ENCODE measurements at places on chromosomes 2 and 18. TPM values are rescaled to one million over a fixed set of nuclear protein-coding genes. Genes with fewer than 3 reads are reported as not detected.

The TBR1 gene
- not detected for total RNA-seq

The SCN9A gene
- not detected for total RNA-seq

The CACNB4 gene
- 0.23 TPM for total RNA-seq

The SLC14A1 gene
- 14.8 TPM for total RNA-seq

The DYSF gene
- 8.9 TPM for total RNA-seq

The PSMA8 gene
- total RNA-seq: 1.1 TPM

DNA sequence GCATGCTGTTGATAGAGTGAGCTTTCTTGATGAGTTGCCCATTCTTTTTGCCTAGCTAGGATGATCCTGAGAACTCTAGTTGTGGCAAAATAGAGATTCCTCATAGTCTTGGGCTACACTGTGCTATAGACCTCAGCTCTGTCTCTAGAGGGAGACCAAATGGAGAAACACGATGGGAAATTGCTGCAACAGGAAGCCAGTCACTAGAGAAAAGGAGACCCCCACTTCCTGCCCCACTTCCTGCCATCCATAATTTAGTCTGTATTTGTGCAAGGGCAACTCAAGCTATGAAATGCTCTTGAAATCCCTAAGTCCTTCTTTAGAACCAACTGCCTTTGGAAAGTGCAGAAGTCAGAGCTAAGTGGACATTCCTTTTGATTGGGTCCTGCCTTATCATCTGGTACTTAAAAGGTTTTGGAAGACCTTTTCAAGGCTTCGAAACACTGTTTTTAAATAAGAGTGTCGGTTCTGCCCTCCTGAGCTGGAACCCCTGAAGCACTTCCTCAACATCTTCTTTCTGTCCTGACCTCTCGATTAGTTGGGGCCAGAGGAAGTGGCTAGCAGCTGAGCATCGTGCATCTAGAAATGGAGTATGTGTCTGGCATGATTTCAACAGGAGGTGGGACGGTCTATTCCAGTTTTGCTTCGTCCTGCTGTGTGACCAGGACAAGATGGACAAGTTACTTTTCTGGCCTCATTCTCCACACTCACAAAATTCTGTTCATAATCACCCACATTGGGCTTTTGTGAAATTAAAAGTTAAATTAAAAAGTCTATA, 8.6 kb upstream of the KCNE4 start:
- H3K27me3 ChIP-seq: peaks cover 11% of the 10 kb centered on the region
- H3K36me3 ChIP-seq: no peaks in the 10 kb centered on the region
- DNase-seq: no peak
- H3K4me1 ChIP-seq: no peaks in the 10 kb centered on the region
- H3K27ac ChIP-seq: no peak overlapping the region

GRCh38 chr2:55986001-55986400, 62.4 kb upstream of the EFEMP1 start:
- no peak for DNase-seq

GRCh38 chr2:127348426-127349000, 39.3 kb downstream of the MAP3K2 start:
- no peak overlapping the region for H3K4me3 ChIP-seq
- H3K4me1 ChIP-seq: peaks cover 14% of the 10 kb centered on the region
- DNase-seq: no peak

DNA sequence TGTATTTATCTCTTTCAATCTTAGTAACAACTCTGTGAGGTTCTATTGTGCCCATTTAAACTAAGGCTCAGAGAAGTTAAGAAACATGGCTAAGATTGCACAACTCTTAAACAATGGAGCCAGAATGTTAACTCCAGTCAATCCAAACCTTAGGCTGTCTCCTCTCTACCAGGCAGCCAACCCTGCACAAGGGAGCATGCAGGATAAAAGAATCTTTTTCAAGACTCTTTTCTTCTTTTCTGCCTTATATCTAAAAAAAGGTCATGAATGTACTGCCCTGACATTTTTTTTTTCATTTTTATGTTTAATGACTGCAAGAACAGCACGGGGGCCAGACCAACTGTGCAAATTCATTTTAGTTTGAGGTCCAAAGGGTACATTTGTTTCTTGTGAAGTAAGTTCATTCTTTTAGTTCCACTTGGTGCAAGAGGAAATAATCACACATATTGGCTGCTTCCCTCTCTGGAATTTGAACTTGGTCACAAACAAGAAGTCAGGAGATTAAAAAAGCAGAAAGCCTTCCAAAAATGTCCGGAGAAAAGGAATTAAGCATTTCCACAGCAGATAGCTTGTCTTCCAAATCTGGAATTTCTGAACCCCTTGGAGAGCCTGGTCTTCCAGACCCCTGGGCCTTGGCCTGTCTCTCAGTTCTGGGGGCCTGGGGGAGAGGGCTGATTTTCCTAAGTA, 96.0 kb upstream of the RIOK3 start:
- H3K27me3 ChIP-seq: no peaks in the 10 kb centered on the region
- peaks cover 17% of the 10 kb centered on the region for H3K36me3 ChIP-seq
- H3K4me3 ChIP-seq: no peak overlapping the region

DNA sequence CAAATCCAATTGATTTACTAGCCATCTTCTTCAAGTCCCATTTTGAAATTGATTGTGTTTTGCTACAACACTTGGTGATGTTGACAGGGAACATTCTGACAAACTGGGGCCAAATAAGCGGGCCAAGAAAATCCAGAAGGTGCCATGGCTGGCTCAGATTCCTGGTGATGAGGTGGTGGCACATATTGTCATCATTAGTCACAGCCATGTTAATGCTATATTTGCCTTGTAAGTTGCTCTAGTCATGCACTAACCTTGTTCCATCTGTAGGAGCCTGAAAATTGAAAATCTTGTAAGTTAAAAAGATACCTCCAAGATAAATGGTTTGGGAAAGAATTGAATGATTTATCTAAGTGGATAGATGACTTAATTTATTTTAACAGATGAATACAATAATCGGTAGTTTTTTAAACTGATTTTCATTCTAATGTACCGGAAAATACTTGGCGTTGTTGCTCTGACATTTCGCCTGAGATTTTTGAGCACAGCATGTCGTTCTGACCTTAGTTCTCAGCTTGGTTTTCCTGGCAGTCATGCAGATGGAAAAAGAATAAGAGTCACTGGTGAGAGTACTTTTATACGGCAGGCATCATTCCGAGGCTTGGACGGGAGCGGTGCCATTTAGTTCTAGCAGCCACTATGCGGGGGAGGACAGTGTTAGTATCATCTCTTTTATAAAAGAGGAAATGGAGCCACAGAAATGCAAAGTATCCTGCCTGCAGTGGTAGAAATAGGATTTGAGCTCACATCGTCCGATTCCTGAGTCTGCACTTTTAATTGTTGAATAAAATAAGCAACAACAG, 133.9 kb downstream of the ZNF532 start:
- H3K36me3 ChIP-seq: no peaks in the 10 kb centered on the region
- peaks cover under 1% of the 10 kb centered on the region for H3K27me3 ChIP-seq
- no peak overlapping the region for H3K27ac ChIP-seq
- DNase-seq: no peak
- H3K4me3 ChIP-seq: no peak overlapping the region

DNA sequence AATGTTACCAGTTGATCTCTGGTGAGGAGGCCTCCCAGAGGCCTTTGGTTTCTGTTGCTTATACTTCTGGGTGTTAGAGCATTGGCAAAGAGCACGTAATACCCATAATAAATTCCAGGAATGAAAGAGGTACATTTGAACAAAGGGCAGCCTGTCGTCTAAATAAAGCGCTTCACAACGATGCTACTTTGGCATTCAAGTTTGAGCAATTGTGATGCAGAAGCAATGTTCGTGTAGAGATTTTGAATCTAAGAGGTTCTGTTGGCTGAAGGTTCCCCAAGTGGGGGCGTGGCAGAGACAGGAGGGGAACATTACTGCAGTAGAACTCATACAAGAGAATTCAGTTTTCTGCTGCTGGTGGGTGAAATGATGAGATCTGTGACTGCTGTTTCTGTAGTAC, 27.8 kb downstream of the ZNF532 start:
- H3K36me3 ChIP-seq: no peaks in the 10 kb centered on the region
- DNase-seq: no peak
- H3K4me1 ChIP-seq: peaks cover 12% of the 10 kb centered on the region
- H3K27me3 ChIP-seq: peaks cover 6% of the 10 kb centered on the region

DNA sequence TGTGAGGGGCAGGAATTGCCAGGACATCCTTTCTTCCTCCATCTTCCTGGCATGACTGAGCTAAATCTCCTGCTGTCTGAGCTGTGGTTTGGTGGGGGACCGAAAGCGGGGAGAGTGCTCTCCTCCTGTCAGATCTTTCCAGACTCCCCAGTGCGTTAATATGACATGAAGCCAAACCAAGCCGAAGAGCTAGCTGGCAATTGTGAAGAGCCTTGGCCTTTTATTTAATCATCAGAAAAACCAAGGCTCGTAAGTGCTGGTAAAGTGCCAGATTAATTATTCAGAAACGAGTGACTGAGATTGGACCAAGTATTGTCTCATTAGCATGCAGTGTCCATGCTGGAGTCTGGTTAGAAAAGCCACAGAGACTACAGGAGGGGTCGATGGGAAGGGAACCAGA, 14.5 kb upstream of the LRPPRC start:
- no peaks in the 10 kb centered on the region for H3K36me3 ChIP-seq
- H3K27ac ChIP-seq: no peak overlapping the region
- DNase-seq: no peak
- H3K27me3 ChIP-seq: peaks cover 34% of the 10 kb centered on the region

DNA sequence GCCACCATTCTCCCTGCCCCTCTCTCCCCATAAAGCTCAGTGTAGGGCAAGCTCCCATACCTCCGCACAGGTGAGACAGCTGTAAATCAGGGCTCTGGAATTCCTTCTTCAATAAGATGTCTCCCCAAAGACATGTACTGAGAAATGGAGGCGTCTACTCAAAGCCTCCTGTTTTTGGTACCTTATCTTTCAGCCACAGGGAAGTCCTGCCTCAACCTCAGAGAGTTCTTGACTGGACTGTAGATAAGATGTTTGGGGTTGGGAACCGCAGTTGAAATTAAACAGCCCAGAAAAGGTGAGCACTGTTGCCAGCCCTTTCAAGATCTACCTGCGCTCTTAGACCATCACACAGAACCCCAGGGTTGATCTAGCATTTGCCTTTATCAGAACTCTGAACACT, 1.4 kb upstream of the GALNT14 start:
- peaks cover 67% of the 10 kb centered on the region for H3K27me3 ChIP-seq
- H3K4me3 ChIP-seq: no peak overlapping the region
- DNase-seq: no peak
- no peak overlapping the region for H3K27ac ChIP-seq
- peaks cover 8% of the 10 kb centered on the region for H3K4me1 ChIP-seq

- H3K27ac ChIP-seq: no peak overlapping the region
- H3K4me3 ChIP-seq: no peak overlapping the region
- H3K4me1 ChIP-seq: no peaks in the 10 kb centered on the region
- DNase-seq: no peak
- H3K27me3 ChIP-seq: no peaks in the 10 kb centered on the region
- no peaks in the 10 kb centered on the region for H3K36me3 ChIP-seq
Measured at GRCh38 chr2:79909521-79909920, 395.0 kb downstream of the LRRTM1 start.

DNA sequence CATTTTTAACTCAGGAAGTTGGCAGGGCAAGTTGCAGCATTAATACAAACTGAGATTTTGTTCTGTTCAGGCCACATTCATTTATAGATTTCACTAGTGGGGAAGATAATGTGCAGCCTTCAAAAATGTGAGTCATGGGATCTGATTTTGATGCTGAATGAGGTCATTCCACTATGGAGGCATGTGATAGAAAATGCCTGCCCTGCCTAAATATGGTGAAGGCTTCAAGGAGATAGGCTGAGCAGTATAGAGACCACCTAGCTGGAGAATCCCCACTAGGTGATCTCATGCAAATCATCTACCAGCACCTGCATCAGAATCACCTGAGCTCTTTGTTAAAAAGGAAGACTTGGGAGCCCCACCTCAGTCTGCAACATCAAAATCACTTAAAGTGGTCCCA, 43.7 kb downstream of the PAX3 start:
- DNase-seq: no peak
- H3K4me1 ChIP-seq: no peaks in the 10 kb centered on the region
- no peaks in the 10 kb centered on the region for H3K36me3 ChIP-seq
- no peak overlapping the region for H3K4me3 ChIP-seq

- H3K4me1 ChIP-seq: no peaks in the 10 kb centered on the region
- H3K36me3 ChIP-seq: peaks cover 52% of the 10 kb centered on the region
- no peaks in the 10 kb centered on the region for H3K27me3 ChIP-seq
Measured at GRCh38 chr2:128155970-128156369, 65.0 kb downstream of the UGGT1 start.
